ENCODE measurements at places on chromosomes 6 and 20.

- DNase-seq, result no peak
Observed at GRCh38 chr6:121764493-121764892, 329.0 kb downstream of the GJA1 start.

GRCh38 chr20:46210672-46211330 lies 92.7 kb downstream of the CD40 start:
- DNase-seq, result no peak

DNA sequence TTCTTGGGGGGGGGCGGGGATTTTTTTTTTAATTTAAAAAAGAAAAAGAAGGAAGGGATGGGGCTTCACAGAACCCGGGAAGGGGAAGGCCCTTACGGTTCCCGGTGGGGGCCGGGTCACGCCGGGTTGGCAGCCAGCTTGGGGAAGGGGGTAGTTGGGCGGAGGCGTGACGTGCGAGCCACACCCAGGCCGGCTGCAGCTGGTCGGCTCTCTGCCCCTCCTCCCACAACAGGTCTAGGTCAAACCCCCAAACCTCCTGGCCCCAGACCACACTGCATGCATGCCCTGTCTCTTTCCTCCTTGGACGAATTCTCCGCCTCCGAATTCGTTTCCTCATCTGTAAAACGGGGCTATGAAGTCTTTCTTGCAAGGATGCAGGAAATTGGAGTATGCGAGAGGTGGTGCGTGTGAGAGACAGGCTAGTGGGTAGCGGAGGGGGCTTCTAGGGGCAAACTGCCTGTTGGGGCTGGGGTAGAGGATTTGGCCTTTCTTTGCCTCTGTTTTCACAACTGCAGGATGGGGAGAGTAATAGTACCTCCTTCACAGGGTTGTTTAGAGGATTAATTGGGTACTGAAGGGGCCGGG lies 828 bp downstream of the HCK start:
- no peak for DNase-seq

- DNase-seq, result no peak
Observed at GRCh38 chr6:135936606-135937005, 85.1 kb downstream of the PDE7B start.

- DNase-seq, result no peak
Observed at GRCh38 chr6:43186706-43187105, 4.7 kb downstream of the CUL9 start.

DNA sequence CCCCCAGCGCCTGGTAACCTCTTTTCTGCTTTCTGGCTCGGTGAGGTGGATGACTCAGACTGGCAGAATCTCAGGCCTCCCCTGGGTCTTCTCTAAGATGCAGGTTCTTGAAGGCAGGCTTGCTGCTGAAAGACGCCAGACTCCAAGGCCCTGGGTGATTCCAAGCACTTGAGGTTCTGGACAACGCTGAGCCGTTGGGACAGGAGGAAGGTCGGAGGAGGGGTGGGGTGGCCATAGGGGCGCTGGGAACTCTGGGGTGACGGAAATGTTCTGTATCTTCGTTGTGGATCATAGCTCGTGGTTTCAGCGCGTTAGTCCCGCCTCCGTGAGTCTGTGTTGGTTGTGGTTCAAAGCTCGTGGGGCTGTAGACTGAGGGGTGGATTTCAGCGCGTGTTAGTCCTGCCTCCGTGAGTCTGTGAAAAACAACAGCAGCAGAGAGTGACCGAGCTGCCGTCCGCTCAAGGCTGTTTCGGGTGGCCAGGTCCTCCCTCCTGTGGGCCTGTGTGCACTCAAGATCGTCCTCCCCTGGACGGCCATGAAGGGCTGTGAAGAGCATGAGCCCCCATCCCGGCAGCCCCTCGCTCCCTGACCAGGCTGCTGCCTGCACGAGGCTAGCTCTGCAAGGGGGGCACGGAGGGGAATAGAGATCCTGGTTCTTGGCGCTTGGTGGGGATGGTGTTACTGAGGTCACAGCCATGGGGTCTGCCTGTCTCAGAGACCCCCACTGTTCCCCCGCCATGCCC lies 7.7 kb downstream of the NTSR1 start:
- peak; percentile 21 for DNase-seq

DNA sequence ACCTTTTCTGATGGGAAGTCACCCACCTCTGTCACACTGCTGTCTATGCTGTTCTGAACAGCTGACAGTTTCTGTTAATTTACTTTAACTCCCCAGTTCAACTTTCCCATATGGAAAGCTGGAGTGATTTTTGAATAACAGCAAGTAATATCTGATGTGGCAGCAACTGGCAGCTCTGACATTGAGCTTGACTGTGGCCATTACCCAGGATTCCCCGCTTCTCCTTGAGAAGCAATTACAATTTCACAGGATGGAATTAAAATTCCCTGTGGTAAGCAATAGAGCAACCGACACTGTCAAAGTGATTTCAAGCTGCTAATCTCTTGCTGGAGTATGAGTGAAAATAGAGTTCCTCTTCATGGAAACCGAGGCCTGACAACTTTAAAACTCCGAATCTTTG lies 348.1 kb upstream of the SOX4 start:
- DNase-seq, result no peak

DNA sequence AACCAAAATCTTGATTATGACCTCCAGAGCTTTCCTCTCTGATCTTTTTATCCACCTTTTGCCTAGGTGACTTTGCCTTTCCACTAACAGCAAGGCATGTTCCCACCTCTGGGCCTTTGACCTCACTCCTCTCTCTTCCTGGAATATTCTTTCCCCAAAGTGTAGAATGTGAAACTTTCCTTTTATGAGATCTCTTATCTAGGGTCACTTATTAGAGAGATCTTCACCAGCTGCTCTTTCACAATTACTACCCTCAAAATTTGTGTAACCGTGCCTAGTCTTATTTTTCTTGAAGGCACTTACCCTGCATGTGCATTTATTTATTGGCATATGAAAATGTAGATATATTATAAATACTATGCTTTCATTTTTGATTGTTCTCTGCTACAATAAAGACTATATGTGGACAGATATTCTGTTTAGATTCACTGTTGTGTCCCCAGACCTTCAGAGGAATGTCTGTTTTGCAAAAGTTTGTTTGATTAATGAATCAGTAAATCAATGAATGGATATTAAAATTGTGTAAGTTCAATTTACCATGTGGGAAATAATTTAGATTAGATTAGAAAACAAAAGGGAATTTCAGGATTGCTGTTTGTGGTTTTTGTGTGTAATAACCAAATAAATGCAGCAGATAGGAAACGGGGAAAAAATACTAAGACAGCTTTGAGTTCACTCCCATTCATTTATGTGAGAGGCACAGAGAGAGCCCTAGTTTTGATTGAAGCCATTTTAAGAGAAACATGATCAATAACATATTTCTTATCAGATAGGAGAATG lies 207.0 kb downstream of the ADGB start:
- DNase-seq, result no peak

DNA sequence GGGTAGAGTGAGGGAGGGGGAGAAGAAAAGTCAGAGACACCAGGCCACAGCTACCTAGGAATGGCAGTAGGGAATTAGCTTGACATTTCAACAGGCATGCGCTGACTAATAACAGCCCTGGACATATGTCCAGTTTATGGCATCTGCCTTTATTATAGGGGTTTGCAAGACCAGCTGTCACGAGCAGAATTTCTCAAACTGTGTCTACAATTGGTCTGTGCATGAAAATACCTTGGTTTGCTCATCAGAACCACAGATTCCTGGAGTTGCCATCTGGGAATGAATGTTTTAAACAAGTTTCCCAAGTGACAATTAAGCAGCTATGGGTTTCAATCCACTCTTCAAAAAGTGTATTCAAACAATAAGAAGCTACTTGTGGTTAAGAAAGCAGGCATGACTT lies 110.3 kb upstream of the ENPP5 start:
- DNase-seq, result no peak

DNA sequence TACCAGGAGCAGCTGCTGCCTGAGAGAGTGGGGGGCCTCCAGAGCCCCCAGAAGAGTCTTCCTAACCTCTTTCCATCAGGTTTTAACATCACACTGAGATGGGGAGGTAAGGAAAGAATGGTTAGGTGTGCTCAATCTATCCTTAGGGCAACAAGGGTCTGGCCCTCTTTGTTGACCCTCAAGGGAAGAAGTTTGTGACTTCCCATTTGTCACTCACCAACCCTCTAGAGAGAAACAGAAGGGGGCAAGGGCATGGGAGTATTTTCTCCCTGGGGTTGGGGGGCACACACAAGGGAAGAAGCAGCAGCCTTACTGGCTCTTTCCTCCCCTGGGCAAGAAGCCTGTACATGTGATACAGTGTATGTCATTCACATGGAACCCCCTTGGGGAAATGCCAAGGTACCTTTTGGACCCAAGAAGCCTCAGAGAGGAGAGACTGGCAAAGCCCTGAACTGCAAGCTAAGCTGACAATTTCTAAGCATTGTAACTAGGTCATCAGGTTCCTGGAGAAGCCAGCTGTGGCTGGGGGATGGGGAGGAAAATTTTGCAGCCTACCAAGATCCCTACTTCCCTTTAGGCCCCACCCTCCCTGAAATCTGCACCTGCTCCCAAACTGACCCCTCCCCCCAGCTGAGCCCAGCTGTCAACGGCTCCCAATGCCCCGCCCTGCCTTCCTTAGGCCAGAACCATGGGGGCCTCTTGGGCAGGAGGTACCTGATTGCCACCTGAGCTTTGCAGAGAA lies 14.5 kb downstream of the BCL2L1 start:
- no peak for DNase-seq

DNA sequence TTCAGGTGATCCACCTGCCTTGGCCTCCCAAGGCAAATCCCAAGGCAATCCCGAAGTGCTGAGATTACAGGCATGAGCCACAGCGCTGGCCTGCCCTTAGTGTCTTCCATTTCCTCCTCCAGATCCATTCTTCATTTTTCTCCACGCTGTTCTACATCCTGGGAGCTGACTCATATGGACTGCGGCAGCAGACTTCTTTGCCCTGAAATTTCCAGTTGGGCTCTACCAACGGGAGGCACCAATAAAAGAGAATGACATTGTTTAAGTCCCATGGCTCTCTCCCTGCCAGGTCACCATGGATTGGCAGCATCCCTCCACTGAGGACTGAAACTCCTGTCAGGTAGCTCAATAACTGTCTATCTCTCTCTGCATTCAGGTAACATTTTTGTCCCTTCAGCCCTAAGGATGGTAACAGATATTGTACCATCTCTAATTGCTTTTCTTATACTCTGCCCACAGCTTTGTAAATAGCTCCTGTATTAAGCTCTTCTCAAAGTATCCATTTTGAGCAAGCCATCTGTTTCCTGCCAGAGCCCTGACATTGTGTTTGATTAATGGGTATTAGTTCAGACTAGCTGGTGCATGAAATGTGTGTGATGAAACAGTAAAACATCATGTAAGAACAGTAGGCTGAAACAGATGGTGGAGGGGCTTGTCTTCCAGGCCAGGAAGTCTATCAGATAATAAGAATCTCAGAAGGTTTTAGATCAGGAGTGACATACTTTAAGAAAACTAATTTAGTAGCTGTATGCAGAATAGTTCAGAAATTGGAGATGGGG lies 3.6 kb downstream of the TBCC start:
- DNase-seq, result no peak

- DNase-seq, result no peak
Observed at GRCh38 chr6:107803957-107804356, 20.2 kb downstream of the SCML4 start.

GRCh38 chr6:167394820-167395219 lies 69.9 kb downstream of the TTLL2 start:
- no peak for DNase-seq

GRCh38 chr20:52964131-52964530 lies 8.0 kb upstream of the TSHZ2 start:
- no peak for DNase-seq

GRCh38 chr6:39553860-39554802 lies 171.1 kb downstream of the KIF6 start:
- DNase-seq, result no peak

DNA sequence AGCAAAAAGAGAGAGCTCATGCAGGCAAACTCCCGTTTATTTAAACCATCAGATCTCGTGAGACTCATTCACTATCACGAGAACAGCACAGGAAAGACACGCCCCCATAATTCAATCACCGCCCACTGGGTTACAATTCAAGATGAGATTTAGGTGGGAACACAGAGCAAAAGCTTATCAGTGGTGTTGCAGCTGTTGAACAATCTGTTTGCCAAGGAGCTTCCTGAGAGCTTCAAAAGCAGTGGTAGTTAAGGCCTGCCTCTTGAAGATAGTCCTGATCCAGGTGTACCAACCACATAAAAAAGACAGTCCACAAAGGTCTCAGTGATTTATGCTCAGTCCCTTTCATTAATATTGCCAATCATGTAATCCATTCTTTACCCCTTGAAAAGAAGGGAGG lies 269.4 kb upstream of the IRAK1BP1 start:
- DNase-seq, result no peak

DNA sequence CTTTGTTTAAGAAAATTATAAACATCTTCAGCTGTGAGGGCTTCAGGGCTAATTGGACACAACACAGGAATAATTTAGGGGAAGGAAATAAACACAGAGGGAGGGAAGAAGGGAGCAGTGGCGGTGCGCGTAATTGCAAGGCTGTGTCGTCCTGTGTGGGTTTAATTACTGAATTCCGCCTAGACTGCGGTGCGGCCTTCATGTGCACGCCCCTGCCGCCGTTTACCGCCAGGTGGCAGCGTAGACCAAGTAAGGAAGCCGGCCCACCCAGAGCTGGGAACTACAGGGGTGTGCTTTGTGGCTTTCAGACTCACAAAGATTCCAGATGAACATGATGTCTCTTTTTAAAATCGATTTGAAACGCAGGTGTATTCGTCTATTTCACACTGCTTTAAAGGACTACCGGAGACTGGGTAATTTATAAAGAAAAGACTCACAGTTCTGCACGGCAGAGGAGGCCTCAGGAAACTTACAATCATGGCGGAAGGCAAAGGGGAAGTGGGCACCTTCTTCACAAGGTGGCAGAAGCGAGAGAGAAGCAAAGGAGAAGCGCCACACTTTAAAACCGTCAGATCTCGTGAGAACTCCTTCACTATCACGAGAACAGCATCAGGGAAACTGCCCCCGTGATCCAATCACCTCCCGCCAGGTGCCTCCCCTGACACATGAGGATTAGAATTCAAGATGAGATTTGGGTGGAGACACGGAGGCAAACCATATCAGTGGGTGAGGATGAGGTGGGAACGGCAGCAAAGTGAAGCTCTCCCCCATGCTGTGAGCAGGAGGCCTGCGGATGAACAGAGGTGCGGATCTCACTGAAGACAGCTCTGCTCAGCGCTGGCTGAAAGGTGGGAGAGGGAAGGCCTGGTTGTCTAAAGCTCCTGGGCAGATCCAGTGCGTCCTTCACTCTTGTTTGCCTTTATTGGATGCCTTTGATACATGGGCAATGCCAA lies 222.0 kb upstream of the PDE10A start:
- DNase-seq, result peak; percentile 44

- no peak for DNase-seq
Observed at GRCh38 chr6:46062312-46062711, 46.7 kb upstream of the CLIC5 start.
